ENCODE measurements at places on chromosomes 13 and 19.

DNA sequence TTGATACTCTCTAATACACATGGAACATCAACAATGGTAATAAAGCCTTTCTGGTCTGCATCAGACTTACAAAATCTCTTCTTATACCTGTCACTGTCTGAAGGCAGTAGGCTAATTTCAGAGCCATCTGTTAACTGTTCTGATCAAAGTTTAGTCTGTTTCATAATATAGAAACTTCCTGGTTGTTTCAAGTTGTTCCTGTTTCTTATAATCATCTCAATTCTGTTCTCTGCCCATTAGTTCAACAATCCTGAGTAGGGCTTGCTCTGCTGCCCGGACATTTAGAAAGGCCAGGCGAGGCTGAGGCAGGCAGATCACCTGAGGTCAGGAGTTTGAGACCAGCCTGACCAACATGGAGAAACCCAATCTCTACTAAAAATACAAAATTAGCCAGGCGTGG lies 5.4 kb upstream of the ZSCAN5A start:
- no peak overlapping the region for H3K4me3 ChIP-seq
- H3K36me3 ChIP-seq, result no peaks in the 10 kb centered on the region
- H3K27ac ChIP-seq, result no peak overlapping the region
- H3K27me3 ChIP-seq, result no peaks in the 10 kb centered on the region
- no peak for DNase-seq

DNA sequence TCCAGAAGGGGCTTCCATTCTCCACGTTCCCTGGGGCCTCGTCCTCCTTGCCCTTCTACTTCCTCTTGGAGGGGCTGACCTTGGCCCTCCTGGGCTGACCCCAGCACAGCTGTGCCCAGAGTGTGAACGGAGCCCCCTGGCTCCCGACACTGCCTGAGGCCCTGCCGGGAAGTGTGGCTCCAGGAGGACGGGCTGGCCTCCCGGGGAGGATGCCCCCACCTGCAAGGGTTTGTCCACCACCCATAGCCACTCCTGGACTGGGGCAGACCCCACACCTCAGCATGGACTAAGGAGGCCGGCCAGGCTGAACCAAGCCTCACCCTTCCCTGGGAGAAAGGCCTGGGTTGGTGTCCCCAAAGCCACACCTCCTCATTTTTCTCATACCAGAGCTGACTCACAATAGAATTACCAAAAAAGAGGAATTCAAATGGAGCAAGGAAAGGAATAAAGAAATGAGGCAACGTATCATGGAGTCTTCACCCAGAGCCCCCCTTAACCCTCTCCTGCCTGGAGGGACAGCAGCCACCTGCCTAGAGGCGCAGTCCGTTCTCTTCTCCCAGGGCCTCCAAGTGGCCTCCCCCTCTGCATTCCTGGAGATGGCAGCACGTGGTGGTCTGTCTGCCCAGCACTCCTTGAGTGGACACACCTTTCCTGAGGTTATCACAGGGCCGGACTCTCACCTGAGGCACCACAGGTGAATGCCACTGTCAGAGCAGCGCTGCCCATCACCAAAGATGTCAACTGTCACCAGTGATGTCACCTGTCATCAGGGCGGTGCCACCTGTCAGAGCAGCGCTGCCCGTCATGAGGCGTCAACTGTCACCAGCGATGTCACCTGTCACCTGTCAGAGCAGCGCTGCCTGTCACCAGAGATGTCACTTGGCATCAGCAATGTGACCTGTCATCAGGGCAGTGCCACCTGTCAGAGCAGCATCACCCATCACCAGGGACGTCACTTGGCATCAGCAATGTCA lies 3.1 kb upstream of the C13orf46 start:
- peaks cover 35% of the 10 kb centered on the region for H3K4me1 ChIP-seq
- H3K4me3 ChIP-seq, result no peak overlapping the region
- no peak for DNase-seq
- peak overlapping the region; percentile 20 for H3K27ac ChIP-seq

DNA sequence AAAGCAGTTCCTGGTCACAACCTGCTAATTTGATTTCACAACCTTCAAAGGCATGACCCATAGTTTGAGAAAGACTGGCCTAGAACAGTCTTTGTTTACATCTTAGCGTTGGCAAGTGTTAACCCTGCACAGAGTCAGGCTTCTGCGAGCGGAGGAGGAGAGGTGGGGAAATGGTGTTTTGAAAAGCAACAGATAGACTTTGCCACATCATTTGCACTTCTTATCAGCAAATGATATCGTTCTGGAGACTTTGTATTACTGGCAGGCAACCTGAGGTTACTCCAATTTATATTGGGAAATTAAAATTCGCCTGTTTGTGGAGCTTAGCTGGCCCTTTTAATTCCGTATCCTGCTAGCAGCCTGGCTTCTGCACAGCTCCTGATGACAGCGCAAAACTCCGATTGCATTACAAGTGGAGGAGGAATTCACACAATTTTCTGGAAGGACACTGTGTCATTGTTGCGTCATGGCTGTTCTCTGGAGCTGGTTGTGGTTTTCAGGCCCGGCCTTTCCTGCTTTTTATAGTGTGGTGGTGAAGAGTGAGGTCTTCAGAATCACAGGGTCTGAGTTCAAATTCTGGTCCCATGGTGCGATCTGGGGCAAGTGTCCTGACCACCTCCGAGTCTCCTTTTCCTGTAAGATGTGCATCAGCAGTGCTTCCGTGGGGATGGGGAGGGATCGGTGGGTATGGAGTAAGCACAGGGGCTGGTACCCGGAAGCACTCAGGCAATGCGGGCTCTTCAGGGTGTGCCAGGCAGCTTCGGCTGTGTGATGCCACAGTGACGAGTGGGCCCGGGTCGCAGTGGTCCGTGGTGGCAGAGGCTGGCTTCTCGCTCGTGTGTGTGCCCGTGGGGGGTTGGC lies 49.1 kb upstream of the EHD2 start:
- peaks cover 63% of the 10 kb centered on the region for H3K4me1 ChIP-seq
- DNase-seq, result peak; percentile 87
- peak overlapping the region; percentile 92 for H3K27ac ChIP-seq

- no peaks in the 10 kb centered on the region for H3K36me3 ChIP-seq
- H3K27ac ChIP-seq, result no peak overlapping the region
- DNase-seq, result no peak
- H3K4me3 ChIP-seq, result no peak overlapping the region
- H3K27me3 ChIP-seq, result no peaks in the 10 kb centered on the region
- H3K4me1 ChIP-seq, result no peaks in the 10 kb centered on the region
Measured at GRCh38 chr13:38514575-38514974, 164.9 kb downstream of the UFM1 start.

- no peak overlapping the region for H3K27ac ChIP-seq
- H3K4me3 ChIP-seq, result no peak overlapping the region
- no peak for DNase-seq
- no peaks in the 10 kb centered on the region for H3K27me3 ChIP-seq
- no peaks in the 10 kb centered on the region for H3K4me1 ChIP-seq
Measured at GRCh38 chr19:34126966-34127365, 45.3 kb upstream of the LSM14A start.

DNA sequence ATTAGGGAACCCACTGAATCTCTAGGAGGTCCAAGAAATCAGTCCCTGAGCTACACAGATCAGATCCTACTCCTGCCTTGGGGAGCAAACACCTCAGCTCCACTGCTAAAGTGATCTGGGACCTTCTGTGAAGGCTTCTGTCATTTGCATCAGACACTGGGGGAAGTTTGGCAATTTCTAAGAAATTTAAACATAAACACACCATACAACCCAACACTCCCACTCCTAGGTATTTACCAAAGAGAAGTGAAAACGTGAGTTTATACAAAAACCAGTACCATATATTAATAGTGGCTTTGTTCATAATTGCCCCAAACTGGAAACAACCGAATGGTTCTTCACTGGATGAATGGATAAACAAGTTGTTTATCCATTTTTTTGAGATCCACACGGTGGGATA lies 7.3 kb upstream of the TYROBP start:
- no peaks in the 10 kb centered on the region for H3K27me3 ChIP-seq
- H3K36me3 ChIP-seq, result no peaks in the 10 kb centered on the region
- H3K4me1 ChIP-seq, result peaks cover 5% of the 10 kb centered on the region

DNA sequence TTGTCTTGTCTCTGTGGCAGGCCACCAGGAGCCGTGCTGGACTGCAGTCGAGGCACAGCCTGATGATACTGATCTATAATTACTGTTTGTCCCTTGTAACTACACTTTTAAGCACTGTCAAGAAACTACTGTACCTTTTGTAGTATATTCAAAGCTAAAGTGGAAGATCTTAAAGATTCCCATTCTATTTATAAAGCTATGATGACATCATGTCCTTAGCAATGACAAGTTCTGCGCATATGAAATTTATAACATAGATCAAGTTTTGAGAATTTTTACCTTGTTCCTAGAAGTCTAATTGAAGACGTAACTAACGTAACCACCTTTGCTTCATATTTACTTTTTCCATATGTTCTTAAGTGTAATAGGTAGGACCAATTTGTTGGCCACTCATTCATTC lies 56.8 kb upstream of the LATS2 start:
- no peaks in the 10 kb centered on the region for H3K4me1 ChIP-seq
- no peak for DNase-seq
- no peaks in the 10 kb centered on the region for H3K36me3 ChIP-seq
- H3K27ac ChIP-seq, result no peak overlapping the region
- H3K27me3 ChIP-seq, result no peaks in the 10 kb centered on the region

DNA sequence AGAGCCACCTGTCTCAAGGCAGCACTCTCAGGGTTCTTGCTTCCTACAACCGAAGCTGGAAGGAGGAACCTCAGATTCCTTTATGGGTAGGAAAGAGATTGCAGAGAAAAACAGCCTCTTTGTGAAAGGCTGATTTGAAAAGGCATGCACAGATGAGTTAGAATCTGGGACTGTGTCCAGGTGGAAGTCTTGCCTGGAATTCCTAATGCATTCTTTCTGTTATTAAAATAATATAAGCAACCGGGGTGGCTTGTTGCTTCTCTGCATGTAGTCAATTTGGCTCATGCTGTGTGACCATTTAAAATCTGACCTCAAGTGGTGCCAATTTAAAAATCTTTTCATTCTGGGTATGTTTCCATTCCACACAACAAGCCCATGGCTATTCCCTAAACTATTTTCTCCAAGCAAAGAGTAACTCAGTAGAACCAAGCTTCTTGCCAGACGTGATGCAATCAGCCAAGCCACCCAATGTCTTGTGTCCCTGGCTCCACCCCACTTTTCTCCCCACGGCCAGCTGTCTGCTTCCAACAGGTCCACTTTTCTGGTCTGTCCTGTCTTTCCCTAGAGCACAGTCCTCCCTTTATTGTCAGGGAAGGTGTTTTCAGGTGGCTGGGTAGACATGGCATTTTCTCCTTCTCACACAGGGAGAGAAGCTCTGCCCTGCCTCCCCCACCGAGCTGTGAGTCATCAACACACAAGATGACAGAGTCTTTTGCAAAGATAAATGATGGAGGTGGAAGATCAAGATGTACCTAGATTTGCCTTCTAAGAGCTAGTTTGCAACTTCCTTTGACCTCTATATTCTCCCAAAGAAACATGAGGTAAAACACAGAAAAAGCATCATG lies 394.3 kb downstream of the FOXO1 start:
- no peaks in the 10 kb centered on the region for H3K36me3 ChIP-seq
- peaks cover 37% of the 10 kb centered on the region for H3K4me1 ChIP-seq
- peak; percentile 89 for DNase-seq
- H3K27me3 ChIP-seq, result no peaks in the 10 kb centered on the region
- H3K27ac ChIP-seq, result peak overlapping the region; percentile 74

GRCh38 chr19:43595605-43595998 lies 332 bp downstream of the IRGQ start:
- peaks cover 40% of the 10 kb centered on the region for H3K4me1 ChIP-seq
- H3K4me3 ChIP-seq, result peak overlapping the region; percentile 60
- peak overlapping the region; percentile 96 for H3K27ac ChIP-seq
- no peak for DNase-seq
- peaks cover 37% of the 10 kb centered on the region for H3K36me3 ChIP-seq

DNA sequence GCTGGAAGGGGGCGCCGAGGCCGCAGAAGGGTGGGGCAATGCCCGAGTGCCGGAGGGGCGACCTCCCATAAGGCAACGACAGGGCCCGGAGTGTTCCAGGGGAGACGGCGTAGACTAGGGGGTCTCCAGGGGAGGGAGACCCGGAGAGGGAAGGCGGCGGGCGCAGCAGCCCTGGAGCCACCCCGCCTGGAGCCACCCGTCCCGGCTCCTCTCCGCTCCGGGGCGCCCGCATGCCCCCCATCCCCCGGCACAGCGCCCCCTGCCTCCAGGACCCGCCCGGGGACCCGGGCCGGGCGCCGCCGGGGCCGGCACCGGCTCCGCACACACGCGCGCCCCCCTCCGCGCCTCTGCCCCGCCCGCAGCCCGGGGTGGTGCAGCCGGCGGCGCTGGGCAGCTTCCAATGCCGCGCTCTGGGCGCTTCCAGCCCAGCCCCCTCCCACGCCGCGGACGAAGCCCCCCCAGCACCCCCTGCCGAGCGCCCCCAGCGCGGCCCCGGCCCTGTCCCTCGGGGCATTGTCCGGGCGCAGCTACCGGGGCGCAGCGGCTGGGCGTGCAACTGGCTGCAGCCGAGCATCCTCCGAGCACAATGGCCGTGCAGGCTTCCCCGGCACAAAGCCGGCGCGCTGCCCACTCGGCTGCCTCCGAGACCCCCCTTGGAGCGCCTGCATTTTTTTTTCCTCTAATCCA lies 519 bp downstream of the PTPRS start:
- H3K4me1 ChIP-seq, result peaks cover 21% of the 10 kb centered on the region
- peaks cover 55% of the 10 kb centered on the region for H3K27me3 ChIP-seq
- peak overlapping the region; percentile 71 for H3K4me3 ChIP-seq
- H3K36me3 ChIP-seq, result no peaks in the 10 kb centered on the region
- no peak overlapping the region for H3K27ac ChIP-seq

DNA sequence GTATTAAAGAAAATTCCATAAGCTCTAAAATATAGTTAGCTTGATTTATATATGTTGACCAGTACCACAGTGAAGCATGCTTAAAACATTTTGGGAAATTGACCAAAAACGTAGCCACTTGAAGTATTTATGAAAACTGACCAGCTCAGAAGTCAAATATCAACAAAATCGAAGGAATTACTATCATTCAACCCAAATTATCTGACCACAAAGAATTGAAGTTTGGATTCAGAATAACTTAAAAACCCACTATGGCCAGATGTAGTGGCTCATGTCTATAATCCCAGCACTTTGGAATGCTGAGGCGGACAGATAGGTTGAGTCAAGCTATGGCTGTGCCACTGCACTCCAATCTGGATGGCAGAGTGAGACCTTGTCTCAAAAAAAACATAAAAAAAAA lies 31.9 kb downstream of the GPALPP1 start:
- H3K36me3 ChIP-seq, result peaks cover 55% of the 10 kb centered on the region
- H3K27ac ChIP-seq, result no peak overlapping the region
- H3K4me1 ChIP-seq, result no peaks in the 10 kb centered on the region
- no peaks in the 10 kb centered on the region for H3K27me3 ChIP-seq
- no peak for DNase-seq
- no peak overlapping the region for H3K4me3 ChIP-seq

- peaks cover 11% of the 10 kb centered on the region for H3K4me1 ChIP-seq
- no peak overlapping the region for H3K4me3 ChIP-seq
- DNase-seq, result no peak
- H3K36me3 ChIP-seq, result no peaks in the 10 kb centered on the region
- no peak overlapping the region for H3K27ac ChIP-seq
Measured at GRCh38 chr19:34241513-34242337, 12.6 kb upstream of the GARRE1 start.

- H3K27me3 ChIP-seq, result peaks cover 64% of the 10 kb centered on the region
- DNase-seq, result no peak
- no peaks in the 10 kb centered on the region for H3K36me3 ChIP-seq
- no peak overlapping the region for H3K4me3 ChIP-seq
Measured at GRCh38 chr19:47438793-47439220, 19.5 kb upstream of the MEIS3 start.

Data from suprapubic skin (tissue), 4 donors.